ENCODE measurements at places on chromosomes 2 and 18.

DNA sequence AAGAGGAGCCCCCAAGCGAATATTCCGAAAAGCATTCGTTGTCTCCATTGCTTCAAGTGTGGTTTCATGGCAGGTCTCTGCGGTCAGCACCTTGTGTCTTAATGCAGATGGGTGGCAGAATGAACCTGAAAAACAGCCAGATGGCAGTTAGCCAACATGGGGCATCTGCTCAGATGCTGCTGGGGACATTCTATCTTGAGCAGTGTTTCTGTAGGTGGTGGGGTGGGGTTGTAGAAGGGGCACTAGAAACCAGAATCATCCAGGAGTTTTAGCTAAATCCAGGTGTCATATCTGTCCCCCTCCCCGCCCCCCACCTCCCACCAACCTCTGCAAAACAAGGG, 42.1 kb downstream of the ST6GAL2 start:
- DNase-seq: no peak

- DNase-seq: no peak
Measured at GRCh38 chr2:7749895-7750559, 832.8 kb downstream of the RNF144A start.

DNA sequence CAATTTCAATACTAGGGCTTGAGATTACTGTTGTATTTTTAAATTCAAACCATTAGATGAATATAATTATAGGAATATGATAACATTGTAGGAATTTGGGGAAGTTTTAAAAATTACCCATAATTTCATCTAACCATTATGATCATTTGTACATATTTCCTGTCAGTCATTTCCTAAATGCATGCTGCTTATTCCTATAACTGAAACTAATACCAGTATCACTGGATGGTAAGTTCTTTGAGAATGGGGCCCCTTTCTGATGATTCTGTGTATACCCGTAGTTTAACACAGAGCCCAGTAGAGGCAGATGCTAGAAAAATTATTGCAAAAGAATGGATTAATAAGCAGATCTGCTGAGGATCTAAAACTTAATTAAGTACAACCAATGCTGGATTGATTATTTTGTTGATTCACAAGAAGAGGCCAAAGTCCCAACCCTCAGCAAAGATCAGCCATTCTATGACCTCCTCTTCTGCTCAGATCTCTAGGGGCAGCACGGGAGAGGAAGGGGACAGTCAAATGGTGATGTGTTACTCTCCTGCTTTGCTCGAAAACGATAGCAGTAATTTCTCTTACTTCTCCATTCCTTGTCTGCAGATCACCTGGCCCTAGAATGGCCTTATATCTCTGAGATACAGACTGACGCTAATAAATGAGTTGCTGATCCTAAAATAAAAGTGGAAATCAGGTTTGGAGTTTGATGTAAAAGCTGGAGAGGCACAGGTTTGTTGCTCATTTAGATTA, 69.5 kb upstream of the PELI1 start:
- DNase-seq: no peak

DNA sequence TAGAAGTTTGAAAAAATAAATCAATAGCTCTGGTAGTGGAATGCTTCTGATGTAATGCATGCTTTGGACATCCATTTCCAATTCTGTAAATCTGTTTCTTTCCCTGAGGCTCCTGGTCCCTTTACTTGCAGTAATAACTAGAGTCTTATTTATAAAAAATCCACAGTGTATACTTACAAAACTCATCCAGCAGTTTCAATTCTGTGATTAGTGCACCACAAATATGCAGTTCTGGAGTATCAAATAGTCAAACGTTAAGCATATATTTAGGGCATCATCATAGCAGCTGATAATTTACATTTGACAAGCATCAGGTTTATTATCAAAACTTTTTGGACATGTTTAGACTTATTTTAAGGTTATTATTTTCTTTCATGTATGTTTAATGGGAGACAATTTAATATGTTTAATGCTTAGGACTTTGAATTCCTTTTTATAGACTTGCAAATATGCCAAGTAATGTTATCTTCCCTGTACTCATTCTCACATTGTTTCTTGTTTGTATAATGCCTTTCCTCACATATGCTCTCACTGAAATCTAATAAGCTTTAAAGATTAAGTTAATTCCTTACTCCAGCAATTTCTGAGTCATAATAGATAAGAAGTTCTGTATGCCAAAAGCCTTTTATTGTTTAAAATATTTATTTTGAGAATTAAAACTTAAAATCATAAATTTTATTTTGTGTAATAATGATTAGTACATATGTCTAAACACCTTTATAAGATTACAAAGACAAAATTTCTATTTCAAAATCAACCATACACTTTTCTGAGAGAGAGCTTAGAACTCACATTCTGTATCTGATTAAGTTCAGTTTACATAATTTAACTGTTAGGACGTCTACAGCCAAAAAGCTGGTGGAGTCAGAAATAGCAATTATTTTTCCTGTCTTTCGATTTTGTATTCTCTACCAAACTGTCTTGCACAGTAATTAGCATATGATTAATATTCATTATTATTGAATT, 341.5 kb upstream of the TMEFF2 start:
- DNase-seq: no peak

DNA sequence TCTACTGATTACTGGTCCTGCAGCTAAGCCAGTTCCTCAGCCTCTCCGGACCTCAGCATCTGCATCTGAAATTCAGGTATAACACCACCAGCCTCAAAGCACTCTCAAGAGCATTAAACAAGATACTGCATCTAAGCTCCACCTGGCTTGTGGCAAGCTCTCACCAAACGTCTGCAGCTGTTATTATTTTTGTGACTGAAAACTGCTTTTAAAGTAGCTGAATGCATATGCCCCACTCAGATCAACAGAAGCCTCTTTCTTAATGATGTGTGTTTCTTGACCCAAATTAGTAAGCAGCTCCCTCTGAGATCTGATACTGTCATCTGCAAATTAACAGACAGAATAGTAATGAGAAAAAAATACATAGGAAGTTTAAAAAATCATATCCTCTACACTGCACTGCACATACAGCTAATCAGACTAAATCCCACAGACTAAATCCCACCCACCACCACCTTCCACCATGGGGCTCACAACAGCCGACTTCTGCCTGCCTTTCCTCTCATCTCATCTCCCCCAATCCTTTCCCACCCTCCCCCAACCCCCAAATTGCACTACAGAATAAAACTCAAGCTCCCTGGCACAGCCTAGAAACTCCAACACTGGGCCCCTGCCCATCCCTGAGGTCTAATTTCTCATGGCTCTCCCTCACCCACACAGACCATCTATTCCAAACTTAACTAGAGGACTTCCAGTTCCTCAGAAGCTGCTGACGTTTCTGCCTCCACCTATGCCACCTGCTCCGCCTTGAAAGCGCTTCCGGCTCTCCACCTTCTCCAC, 52.9 kb downstream of the TMEM163 start:
- DNase-seq: no peak

DNA sequence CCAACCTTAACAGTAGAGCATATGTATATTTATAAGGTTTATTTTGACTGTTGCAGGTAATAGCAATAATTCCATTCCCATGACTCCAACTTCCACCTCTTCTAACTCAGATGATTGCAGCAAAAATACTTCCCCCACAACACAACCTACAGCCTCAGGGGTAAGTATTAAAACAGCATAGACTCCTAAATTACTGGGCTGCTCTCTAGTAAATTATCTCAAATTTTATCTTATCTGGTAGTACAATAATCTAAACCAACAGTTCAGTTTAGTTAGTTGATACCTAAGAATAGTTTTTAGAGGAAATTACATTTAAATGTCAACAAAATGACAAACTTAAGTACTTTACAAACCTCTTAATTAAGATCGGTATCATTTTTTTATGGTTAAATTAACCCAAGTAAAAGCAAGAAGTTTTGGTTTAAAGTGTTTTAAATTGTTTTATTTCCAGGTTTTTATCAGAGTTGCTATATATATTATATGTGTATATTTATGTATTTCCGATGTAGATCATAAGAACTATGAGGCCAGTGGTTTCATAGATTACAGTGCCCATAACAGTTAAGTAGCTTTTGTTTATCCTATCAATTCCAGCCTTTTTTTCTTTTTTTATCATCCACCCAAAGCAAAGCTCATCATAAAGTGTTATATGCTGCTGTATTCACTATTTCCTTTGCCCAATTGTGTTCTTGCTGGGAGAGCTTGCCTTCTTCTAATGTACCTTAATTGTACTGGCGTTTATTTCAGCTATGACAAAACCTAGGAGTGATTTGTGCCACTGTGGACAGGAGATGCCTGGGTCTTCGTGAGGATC, 13.7 kb downstream of the GATA6 start:
- DNase-seq: no peak

DNA sequence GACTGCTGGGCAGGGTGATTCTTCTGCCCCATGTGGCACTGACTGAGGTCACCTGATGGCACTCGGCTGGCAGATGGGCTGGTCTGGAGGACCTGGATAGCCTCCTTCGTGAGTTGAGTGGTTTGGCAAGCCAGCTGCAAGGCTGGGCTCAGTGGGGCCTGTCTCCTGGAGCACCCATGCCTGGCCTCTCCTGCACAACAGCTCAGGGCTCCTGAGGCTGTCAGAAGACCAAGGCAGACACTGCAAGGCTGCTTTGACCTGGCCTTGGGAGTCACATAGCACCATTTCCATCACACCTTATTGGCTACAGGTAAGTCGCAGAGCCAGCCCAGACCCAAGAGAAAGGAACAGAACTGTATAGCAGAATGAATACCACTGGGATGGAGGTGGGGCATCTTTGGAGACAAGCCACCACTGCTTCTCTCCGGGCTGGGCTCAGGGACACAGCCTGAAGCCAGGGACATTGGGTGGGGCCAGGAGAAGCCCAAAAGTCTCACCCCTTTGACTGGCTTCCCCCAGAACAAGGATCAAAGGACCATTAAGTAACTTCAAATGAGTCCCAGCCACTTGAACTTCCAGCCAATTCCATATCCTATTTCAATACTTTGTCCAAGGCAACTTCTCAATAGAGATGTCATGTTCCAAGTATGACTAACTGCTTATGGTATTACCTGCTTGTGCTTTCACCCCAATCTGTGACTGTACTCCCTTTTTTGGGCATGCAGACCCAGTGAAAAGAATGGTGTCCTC, 156.3 kb downstream of the CABLES1 start:
- DNase-seq: no peak

GRCh38 chr2:181882246-181883020, 9.1 kb upstream of the ITPRID2 start:
- no peak for DNase-seq

DNA sequence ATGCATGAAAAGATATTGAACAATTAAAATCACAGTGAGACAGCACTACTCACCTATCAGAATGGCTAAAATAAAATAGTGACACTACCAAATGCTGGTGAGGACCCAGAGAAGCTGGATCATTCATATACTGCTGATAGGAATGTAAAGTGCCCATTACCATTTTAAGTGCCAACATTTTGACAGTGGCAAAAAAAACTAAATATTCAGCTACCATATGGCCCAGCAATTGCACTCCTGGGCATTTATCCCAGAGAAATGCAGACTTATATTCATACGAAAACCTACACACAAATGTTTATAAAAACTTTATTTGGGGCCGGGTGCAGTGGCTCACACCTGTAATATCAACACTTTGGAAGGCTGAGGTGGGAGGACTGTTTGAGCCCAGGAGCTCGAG, 47.6 kb downstream of the FBXO36 start:
- no peak for DNase-seq

DNA sequence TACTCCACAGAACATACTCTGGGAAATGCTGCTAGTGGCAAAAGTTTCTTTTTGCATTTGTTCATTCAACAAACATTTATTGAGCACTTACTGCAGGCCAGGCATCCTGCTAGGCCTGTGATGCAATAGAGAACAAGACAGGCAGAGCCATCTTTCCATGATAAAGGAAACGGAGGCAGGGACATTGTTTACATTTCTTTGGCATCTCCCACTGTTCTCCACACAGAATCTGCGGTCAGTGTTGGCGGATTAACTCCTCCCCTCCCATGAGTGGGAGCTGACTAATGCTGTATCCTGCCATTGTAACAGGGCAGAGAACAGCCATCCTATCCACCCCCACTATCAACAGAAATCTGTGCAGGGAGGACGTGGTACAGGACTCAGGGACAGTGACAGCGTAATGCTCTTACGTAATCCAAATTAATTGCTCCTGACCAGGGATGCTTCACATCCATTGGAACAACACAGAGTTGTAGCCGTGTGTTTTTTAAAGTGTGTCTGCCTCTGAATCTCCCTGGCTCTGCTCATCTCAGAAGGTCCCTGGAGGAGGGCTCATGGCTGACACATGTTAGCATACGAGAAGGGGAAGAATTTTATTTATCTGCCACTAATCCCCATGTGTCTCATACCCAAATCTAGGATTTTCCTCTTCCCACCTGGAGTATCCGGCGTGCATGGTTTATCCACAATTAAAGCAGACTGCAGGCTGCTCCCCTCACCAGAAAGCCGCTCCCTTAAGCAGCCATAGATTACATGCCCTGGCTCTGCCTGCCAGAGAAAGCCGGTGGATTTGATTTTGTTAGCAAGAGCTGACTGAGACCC, 32.3 kb downstream of the STEAP3 start:
- DNase-seq: no peak

- DNase-seq: no peak
Measured at GRCh38 chr18:38847326-38847725, 1281.7 kb upstream of the CELF4 start.
